ENCODE measurements at places on chromosomes 5 and 9.

GRCh38 chr9:131657456-131657855 lies 82.4 kb downstream of the RAPGEF1 start:
- DNase-seq = no peak

DNA sequence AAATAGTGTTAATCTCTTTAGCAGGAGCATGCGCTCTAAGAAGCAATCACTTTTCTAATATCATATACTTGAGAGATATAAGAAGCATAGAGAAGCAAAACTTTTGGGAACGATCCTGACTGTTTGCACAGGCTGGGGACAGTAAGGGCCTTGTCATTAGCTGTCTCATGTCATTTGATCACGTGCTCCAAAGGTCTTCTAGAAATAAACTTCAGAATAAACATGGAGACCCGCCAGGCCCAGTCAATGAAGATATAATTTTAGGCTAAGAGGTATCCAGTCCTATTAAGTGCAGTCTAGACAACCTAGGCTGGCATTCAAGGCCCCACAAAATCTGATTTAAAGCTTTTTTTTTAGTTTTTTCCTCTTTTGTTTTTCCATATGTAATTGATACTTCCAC lies 111.0 kb upstream of the APC start:
- DNase-seq = no peak

DNA sequence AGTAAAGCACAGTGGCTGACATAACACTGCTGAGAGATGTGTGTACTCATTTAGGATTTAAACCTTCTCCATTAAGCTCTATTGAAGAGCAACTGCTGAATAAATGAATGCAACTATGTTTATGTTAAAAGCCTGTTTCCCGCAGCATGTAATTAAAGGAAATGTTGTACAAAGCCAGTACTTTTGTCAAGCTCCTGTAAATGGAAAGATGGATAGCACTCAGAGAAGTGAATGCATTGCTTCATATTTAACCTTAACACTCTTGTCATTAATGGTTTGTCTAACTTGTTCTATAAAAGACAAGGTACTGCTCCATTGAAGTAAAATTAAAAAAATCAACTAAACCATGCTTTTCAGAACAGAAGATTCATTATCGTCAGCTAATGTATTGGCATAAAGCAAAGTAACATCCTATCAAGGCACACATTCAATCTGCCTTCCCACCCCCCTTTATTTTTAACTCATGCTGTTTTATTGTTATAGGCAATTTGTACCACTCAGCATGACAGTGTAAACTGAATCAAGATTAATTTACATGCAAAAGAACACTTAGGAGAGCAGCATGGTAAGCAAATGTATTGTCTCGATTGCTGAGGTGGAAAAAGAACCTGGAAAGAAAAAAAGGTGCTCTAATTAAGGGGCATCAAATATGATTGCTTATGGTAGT lies 240.9 kb upstream of the TBCA start:
- no peak for DNase-seq

DNA sequence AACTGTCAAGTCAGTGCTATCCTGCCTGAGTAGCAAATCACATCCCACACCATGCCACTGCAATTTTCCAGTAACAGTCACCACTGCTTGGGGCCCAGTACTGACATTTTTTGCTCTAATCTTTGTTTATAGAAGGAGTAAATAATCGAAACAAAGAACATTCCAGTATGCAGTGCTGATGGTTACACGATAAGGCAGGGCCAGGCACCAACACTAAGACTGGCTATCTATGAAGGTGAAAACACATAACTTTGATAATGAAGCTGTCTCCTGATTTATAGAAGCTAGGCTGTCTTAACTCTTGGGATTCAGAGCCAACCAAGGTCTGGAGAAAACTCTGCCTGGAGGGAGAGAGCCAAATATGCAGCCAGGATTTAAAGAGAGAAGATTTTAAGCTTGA lies 365.3 kb downstream of the BNC2 start:
- DNase-seq = no peak

GRCh38 chr9:1462626-1463308 lies 412.6 kb downstream of the DMRT2 start:
- no peak for DNase-seq

DNA sequence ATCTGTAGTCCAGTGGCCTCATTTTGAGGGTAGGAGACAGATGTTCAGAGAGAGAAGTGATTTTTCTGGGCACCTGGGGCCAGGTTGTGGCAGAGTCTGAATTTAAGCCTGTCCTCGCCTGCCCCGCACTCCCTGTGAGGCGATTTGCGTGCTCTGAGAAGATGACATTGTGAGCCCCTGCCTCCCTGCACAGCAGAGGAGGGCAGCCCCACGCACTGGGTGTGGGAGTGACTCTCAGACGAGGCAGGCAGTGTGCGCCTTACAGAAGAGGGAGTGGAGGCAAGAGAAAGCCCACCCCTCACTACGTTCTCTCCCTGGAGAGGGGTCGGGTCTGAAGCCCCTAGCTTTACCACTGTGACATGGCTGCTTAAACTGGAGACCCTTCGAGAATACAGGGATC lies 35.7 kb downstream of the IRX4 start:
- no peak for DNase-seq

- DNase-seq = no peak
Measured at GRCh38 chr5:114361724-114362196, at the start of gene KCNN2. Gene KCNN2 (plus strand): TSS chr5:114362070. CDS start chr5:114362140, 70 bp downstream.

- no peak for DNase-seq
Measured at GRCh38 chr9:105500108-105500766, 52.4 kb downstream of the FSD1L start.

GRCh38 chr9:21097817-21098216 lies 20.1 kb upstream of the IFNB1 start:
- no peak for DNase-seq

DNA sequence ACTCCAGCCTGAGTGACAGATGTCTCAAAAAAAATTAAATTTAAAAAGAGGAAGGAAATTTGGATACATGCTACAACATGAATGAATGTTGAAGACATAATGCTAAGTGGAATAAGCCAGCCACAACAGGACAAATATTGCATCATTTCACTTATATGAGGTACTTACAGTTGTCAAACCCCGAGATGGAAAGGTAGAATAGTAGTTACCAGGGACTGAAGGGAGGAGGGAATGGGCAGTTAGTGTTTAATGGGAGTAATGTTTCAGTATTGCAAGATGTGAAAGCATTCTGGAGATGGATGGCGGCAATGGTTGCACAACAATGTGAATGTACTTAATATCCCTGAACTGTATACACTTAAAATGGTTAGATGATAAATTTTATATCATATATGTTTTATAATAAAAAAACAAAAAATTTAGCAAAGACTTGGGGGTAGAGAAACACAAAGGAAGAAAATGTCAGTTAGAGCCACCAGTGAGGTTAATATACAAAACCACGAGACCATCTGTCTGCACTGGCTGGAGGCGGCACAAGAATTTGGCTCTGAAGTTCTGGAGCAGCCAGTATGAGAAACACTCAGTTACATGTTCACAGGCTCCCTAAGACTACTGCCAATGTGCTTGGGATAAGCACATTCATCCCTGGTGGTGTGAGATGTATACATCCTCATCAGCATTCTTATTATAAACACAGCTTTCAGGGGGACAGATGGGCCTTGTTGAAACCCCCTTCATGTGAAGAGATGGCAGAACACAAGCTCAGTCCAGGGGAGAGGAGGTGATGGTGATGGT lies 37.0 kb upstream of the RPS23 start:
- no peak for DNase-seq

DNA sequence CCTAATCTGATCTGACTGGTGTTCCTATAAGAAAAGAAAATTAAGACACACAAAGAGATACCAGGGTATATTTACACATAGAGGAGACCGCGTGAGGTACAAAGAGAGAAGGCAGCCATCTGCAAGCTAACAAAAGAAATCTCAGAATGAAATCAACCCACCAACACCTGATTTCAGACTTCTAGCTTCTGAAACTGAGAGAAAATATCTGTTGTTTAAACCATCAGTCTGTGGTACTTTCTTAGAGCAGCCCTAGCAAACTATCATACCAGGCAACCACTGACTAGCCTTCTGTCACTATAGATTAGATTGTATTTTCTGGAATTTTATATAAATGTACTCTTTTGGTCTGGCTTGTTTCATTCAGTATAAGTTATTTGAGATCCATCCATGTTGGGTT lies 779.3 kb upstream of the ACO1 start:
- DNase-seq = no peak

GRCh38 chr9:130041648-130042405 lies 1.2 kb downstream of the FNBP1 start:
- no peak for DNase-seq

DNA sequence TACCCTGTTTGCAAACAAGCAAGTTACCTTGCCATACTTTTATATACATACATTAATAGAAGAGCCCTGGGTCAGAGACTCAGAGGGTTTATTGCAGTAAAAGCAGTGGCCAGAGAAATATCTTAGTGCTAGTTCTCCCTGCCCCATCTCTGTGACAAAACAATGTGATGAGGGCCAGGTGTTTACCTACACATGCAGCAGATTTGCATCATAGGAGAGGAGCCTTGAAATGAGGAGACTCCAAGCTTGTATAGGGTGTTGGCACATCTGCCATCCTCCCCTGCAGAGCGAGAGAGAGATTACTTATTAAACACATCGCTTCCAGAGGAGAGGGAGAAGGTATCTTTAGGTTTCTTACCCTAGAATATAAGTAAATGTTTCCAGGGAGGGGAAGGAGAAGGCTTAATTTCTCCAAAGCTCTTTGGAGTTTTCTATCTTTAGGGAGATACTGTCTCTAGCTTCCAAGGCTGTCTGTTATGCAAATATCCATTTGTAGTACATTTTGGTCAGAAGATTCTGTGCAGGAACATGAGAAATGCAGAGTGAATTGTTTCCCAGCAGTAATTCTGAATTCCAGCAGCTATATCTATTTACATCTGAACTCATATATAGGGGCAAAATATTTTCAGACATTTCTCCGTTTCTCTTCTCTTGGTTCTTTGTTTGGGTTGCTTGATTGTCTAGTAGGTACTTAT lies 15.7 kb downstream of the FER start:
- no peak for DNase-seq

DNA sequence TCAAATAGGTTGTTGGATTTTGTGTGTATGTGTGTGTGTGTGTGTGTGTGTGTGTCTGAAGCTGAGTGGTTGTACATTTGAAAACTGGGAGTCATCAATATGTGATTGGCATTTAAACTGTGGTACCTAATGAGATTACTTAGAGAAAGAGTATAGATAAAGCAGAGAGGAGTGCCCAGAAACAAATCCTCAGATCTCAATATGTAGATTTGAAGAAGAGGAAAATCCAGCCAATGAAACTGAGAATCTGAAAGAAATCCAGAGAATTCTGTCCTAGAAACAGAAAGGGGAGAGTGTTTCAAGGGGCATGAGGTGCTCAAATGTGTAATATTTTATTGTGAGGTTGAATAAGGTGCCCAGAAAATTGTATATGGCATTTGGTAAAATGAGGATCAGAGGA lies 66.2 kb downstream of the CCDC192 start:
- no peak for DNase-seq

GRCh38 chr9:121955649-121956048 lies 137.5 kb downstream of the TTLL11 start:
- DNase-seq = no peak

DNA sequence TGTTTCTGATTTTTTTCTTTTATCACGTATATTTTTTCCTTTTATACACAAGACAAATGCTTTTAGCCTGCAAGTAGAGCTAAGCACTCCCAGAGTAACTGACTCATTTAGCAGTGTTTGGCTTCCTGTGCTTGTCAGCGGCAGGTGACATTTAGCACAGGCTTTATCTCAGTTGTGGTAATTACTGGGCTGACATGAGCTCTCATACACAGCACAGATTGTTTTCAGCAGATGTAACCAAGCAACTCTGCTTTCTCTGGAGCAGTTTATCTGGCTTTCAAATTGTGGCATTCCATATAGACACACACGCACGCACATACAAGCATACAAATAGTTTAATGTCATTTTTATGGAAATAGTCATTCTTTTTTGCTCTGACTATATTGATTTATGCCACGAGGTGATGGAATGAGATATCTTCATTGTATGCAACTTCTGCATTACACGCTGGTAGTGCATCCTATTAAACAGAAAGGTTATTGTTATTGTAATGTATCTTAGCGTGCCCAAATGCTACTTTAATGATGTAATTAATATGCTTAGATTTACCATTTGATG lies 379.0 kb upstream of the GRAMD2B start:
- no peak for DNase-seq
